ENCODE measurements at places on chromosomes 13 and 19.
A peak's percentile ranks its signal among the peaks of the same experiment; 100 is the strongest.

DNA sequence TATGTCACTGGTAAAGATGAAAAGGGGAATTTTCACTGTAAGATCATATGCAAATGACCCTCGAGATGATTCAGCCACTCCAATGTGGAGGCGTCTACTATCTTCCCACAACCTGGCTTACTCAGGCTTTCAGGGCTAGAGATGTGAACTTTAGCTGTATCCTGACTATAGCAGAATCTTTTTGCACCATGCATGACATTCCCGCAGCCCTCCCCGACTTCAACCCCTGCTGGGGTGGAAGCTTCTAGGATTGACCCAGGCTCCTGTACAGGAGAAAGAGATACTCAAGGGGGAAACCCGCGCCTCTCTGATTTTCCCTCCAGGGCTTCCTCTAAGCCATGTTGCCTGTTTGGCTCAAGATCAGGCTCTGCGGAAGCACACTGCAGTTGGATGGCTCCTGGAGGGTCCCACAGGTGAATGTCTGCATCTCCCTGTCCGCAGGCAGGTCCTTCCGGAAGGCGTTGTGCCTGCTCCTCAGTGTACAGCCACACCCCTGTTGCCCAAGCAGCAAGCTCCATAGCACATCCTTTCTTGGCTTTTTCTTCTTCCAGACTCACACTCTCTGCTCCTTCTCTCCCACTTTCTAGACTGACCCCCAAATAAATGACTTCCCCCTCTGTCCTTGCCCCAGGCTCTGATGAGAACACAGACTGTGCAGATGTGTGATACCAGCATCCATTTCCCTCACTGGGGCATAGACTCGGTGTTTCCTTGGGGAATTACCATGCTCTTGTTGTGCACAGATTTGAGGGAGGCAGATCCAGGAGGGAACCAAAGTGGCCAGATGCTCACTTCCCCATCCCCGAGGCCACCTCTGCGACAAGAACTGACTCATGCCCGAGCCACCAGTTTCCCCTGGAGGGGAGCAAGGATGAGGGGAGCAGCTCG lies 29.1 kb upstream of the POP4 start:
- DNase-seq, result no peak

DNA sequence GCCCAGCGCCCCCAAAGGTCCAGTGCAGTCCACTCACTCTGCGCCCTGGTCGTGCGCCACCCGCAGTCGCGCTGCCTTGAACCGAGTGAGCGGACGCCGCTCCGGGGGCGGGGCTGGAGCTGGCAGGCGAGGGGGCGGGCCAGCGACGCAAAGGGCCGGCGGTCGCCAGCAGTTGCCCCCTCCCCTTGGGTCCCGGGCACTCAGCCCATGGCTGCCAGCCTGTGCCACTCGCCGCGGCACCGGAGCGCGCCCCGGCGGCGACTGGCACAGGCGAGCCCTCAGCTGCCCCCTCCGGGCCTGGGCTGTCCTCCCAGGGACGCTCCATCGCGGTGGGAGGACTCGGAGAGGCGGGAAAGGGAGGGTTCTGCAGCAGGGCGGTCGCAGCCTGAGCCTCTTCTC lies at the start of gene S1PR5:
Gene S1PR5, minus strand, starts transcription at position 87 of the 399 bp plus-strand sequence. CDS start 2,436 bp downstream, outside the sequence.
- no peak for DNase-seq

GRCh38 chr13:74868049-74868448 lies 613.9 kb downstream of the TBC1D4 start:
- no peak for DNase-seq

DNA sequence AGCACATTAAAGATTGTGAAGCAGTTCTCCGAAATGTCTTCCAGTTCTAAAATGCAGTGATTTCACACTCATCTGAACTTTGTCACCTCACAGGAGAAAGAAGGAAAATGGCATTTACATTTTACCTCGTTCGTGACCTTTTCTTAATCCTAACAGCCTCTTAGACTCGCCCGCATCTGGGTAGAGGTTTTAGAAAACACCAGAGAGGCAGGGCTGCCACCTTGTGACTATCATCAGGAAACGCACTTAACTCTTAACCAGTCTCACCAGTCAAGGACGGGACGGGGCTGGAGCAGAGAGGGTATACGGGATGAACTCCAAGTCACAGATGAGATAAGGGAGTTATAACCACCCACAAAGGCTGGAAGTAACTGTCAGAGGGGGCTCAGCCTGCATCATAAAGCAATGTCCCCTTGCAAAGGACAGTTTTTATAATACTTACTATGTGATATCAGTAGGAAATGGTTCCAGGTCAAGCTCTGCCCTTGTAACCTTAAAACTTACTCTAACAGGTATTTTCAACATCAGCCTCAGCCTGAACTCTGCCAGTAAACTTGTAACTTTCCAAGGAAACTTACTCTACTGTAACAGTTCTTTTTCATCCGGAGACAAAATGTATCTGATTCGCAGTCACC lies 8.6 kb upstream of the CEACAM6 start:
- DNase-seq, result no peak

- no peak for DNase-seq
These were observed 148.9 kb downstream of the USP12 start for GRCh38 chr13:27022571-27023311.

GRCh38 chr19:2590630-2591399 lies 111.7 kb downstream of the GNG7 start:
- DNase-seq, result no peak

DNA sequence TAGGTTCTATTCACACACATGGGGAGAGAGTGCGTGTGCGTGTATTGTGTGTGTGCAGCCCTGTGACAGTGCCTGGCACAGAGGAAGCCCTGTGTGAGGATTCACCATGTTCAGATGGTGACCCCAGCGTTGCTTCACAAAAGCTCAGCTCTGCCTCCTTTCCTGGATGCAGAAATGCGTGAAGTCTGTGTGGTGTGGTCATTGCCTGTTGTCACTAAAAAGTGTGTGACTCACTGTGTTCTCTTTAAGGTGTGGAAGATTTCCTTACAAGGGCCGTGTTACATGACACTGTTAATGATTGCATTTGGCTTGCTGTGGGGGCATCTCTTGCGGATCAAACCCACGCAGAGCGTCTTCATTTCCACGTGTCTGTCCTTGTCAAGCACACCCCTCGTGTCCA lies 19.5 kb upstream of the DCUN1D2 start:
- DNase-seq, result no peak

GRCh38 chr19:55324662-55325061 lies 479 bp downstream of the TMEM150B start:
- DNase-seq, result no peak

GRCh38 chr13:113117335-113117872 lies 5.2 kb upstream of the F10 start:
- DNase-seq, result no peak

GRCh38 chr13:113208421-113209335 lies at the start of gene PCID2:
Gene PCID2, minus strand, starts transcription at chr13:113208669. Its CDS starts 35 bp downstream, at chr13:113208634.
- no peak for DNase-seq

DNA sequence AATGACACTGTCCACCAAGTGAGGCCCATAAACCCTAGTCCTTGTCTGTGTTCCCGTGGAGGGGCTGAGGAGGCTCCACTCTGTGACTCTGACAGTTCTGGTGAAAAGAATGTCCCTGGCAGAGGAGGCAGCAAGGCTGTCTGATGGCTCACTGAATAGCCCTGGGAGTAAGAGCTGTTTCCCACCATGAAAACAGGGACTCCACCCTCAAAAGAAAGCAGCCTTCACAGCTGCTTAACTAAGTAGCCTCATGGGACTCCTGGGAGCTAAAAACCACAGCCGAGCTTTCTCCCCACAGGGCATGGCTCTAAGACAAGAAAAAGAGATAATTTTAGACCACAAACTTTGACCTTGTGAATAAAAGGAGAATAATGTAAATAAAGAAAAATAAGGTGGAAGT lies 135.1 kb upstream of the FRY start:
- DNase-seq, result peak; percentile 84

DNA sequence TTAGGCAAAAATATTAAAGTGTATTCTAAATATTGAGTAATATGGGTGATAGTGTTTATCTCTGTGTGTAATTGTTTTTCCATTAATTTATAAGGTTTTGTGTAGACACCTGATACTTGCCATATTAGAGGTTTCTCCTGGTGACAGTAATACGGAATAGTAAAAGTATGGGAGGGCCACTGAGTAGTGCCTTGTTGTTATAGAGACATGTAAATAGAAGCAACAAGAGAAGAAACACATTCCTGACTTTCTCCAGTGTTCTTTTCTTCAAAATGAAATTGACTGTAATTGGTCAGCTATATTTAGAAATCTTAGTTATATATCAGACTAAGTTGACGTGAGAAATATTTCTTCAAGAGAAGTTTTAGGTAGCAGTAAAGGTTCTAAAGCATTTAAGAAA lies 18.5 kb downstream of the RNASEH2B start:
- no peak for DNase-seq

DNA sequence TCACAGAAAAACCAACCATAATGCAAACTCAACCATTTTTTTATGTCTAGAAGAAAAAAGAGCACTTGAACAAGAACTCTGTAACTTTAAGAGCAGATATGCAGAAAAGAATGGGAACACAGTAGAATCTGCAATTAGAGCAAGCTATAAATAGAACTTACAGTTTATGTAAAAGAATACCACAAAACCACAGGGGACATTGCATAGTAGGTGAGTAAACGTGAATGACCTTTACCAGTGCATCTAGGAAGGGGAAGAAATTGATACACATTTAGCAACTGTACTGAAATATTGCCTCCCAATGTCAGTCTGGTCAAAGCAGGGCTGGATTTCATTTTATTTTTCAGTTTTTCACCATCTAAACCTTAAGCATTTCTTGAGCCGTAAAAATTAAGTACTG lies 242.2 kb upstream of the EDNRB start:
- DNase-seq, result peak; percentile 46

DNA sequence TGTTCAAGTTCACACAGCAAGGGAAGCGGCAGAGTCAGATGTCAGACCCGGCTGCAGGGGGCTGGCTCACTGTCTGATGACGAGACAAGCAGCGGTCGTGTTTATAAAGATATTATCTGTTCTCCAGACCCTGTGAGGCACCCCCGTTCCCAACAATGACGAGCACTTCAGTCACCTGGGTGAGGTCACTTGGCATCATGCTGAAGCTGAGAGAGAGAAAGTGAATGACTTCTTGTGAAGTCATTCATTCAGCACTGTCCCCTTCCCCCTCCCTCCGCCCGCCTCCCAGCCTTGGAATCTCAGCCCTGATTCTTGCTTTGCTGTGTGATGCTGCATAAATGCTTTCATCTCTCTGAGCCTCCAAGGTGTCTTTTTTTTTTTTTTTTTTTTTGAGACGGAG lies 4.9 kb upstream of the LYPD3 start:
- DNase-seq, result peak; percentile 9

GRCh38 chr13:91740756-91741155 lies 342.3 kb downstream of the GPC5 start:
- DNase-seq, result no peak

GRCh38 chr13:32538143-32538620 lies 413 bp downstream of the N4BP2L2 start:
- no peak for DNase-seq

DNA sequence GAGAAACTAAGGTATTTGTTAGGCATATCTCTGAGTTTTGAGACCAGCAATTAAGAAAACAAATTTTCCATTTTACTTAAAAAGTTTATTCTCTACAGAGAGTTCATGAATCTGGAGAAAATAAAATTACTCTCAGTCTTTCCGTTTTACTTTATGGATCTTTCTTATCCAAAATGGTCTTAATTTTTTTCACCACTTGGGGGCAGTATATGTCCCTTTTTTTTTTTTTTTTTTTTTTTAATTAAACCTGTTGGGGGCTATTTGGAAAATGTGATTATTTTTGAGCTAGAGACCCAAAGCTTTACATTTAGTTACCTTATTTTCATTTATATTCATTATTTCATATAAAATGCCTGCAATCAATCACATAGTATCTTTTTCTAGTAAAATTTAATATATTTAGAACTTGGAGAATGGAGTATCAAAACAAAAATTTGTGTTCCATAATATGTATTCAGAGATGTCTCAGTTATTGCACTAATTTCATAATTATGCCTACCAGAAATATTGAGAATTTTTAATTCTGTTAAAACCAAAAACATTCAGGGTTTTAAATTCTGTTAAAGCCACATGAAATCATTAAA lies 27.1 kb downstream of the PIBF1 start:
- no peak for DNase-seq

DNA sequence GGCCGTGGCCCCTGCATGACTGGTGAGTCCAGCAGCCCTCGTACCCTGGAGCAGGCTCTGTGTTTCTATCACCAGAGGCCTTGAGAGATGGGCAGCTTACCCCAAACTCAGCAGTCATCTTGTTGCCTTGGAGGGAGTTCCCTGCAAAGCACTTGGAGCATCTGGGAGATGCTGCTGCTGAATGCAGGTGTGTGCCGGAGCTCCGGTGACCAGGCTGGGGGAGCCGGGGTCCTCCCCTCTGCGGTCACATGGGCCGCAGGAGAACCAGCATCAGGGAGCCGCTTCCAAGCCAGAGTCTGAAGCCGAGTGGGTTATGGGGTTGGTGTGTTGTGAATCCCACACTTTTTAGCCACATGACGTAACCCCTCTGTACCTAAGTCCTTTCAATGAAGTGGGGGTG lies 82.8 kb downstream of the TEX29 start:
- no peak for DNase-seq

DNA sequence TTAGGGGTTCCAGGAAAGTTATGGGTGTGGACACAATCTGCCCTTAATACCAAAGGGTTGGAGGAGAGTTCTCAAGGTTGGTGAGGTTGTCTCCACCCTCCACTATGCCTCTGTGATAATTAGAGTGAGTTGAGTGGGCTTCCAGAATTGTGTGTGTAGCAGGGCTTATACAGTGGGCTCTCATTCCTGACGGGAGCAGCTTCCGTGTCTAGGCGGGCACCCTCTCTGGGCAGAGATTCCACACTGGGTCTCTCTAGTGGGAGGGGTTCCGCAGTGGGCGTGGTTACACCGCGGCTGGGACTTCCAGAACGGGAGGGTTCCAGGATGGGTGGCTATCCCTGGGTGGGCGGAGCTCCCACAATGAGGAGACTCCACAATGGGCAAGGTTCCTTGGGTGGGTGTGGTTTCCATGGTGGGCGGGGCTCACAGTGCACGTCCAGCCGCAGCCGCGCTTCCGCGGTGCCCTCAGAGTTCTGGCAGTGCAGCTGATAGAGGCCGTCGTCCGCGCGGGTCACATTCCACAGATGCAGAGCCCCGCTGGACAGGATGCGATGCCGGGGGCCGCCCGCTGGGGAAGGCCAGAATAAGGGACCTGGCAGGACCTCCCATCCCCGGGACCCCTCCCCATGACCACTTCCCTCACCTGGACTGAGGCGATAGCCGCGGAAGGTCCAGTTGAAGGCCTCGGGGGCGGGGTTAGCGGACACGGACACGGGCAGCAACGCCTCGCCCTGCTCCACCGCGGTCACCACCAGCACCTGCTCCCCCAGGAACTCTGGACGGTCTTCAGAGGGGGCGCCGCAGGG lies 8.4 kb downstream of the NPHS1 start:
- no peak for DNase-seq

- no peak for DNase-seq
These were observed 42.2 kb downstream of the IFT88 start for GRCh38 chr13:20609145-20609544.

All from BJ (cell line).